ENCODE measurements at places on chromosomes 1 and 21.

DNA sequence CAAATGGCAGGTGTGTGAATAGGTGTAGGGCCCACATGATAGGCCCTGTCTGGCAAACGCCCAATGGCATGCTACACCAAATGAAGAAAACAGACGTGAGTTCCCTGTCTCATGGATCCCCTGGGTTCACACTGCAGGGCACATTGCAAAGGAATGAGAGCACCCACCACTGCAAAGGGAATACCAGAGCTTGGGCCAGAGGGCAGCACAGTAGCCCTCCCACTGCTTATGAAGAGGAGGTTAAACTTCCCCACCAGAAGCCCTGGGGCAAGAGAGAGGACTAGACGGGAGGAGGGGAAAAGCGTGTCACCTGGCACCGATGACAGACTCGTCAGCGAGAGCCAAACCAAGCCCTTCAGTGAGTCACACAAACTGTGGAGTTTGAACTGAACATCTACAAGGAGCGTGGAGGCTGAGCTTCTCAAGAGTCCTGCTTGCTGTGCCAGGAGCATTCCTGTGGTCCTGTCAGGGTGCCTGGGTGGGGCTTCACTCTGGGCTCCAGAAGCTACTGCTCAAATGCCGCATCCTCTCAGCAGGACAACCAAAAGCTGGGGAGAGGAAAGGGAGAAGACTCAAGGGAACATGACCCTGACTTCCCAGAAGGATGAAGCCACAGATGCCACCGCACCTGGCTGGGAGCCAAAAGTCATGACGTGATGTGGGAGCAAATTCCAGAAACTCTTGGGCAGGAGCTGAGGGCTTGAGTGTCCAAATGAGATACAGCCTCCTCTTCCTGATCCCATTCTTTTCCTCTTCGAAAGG is 61.1 kb downstream of the TOMM20 start:
- peak; percentile 94 for DNase-seq

GRCh38 chr21:42063191-42063570 is 7.9 kb upstream of the UMODL1 start:
- peak; percentile 63 for DNase-seq

GRCh38 chr1:3504151-3504821 is 49.8 kb downstream of the ARHGEF16 start:
- peak; percentile 91 for DNase-seq

DNA sequence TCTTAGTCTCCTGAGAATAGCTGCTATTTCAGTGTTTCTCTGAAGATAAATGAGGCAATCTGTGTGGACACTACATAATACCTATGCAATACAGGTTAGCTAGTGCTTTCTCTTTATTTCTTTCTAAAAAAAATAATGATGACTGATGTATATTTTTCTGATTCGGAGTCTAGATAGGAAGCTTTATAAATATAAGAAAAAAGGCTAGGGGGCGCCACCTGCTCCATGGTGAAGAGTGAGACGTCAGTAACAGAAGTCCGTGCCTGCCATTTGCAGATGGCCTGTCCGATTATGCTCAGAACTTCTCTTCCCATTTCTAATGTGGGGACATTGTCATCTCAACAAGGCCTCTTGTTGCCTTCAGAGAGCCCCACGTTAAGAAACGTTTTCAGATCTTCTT is 26.4 kb downstream of the QSOX1 start:
- no peak for DNase-seq

- no peak for DNase-seq
Measured at GRCh38 chr1:109901524-109902145, 9.0 kb upstream of the CSF1 start.

- DNase-seq = no peak
Measured at GRCh38 chr1:172600615-172601014, 58.3 kb upstream of the FASLG start.

DNA sequence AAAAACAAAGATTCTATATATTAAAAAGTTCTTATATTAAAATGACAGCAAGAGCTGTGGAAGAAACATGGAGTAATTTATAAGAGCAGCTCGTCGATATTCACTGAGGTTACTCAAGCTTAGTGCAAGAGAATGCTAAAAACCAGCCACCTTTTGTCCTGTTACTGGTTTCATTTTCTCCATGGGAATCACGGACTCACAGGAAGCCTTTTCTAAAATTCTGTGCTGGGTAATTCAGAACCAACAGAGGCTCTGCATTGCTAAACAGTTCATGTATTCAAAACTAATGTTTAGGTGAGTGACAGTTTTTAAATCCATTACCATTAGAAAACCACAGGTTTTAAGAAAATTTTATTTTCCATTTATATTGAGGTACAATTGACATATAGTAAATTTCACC is 147.8 kb upstream of the MAP1LC3C start:
- DNase-seq = no peak

DNA sequence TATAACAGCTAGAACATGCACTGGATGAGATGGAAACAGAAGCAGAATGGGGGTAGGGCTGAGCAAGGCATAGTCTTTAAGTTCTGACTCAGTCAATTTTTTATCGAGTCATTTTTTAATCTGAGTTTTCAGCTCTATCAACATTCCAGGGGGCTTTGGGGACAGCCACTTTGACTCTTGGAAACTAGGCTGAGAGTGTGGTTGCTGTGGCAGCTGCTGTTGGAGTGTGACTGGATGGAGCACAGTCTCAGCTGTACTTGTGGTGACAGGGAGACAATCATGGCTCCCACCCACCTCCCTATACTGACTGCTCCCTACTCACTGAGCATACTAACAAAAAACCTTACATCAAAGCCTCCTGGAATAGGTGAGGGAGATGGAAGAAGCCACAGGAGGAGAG is 25.0 kb downstream of the GJA5 start:
- DNase-seq = no peak

GRCh38 chr1:187396929-187397796 is 568.4 kb downstream of the PLA2G4A start:
- DNase-seq = no peak

DNA sequence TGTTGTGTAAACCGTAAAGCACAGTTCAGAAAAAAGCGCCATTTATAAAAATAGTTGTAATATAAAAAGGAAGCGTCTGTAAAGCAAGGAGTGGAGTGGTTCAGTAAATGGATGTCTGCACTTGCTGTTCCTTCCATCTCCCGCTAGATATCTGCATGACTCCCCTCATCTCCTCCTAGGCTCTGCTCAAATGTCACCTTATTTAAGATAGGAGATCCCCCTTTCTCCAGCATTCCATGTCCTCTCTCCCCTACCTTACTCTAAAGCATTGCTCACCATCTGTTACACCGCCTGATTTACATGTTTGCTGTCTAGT is 745 bp downstream of the MUL1 start:
- no peak for DNase-seq

- no peak for DNase-seq
Measured at GRCh38 chr1:235929216-235929615, 62.5 kb upstream of the LYST start.

DNA sequence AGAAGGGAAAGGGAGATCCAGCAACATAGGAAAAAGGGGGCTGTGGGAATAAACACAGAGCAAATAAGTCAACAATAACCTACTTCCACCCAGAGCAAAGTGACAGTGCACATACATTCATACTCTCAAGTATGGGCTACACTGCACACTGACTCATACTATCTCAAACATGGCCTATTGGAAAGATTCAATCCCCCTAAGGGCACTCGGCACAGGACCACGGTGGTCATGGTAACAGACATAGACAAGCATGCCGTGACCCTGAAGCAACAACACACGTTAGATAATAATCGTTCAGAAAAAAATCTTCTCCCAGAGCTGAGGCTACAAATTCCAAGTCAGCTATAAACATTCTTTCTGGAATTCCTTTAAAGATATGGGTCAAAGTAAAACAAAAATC is 16.8 kb upstream of the JAK1 start:
- no peak for DNase-seq

GRCh38 chr21:32448803-32449594 is 36.5 kb downstream of the EVA1C start:
- DNase-seq = no peak

DNA sequence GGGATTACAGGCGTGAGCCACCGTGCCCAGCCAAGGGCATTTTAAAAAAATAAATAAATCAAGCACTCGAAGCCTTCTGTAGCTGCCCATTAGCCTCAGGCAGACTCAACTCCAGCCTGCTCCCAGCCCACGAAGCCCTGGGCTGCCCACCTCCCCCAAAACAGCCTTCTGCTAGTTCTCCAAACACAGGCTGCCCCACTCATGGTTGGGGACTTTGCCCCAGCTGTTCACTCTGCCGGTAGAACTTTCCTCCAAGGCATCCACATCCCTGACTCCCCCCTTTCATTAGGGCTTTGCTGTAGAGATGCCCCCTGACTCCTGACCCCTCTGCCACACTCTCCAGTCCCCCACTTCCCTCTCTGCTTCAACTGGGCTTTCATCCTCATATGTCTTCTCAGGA is 29.7 kb upstream of the LAPTM5 start:
- no peak for DNase-seq

DNA sequence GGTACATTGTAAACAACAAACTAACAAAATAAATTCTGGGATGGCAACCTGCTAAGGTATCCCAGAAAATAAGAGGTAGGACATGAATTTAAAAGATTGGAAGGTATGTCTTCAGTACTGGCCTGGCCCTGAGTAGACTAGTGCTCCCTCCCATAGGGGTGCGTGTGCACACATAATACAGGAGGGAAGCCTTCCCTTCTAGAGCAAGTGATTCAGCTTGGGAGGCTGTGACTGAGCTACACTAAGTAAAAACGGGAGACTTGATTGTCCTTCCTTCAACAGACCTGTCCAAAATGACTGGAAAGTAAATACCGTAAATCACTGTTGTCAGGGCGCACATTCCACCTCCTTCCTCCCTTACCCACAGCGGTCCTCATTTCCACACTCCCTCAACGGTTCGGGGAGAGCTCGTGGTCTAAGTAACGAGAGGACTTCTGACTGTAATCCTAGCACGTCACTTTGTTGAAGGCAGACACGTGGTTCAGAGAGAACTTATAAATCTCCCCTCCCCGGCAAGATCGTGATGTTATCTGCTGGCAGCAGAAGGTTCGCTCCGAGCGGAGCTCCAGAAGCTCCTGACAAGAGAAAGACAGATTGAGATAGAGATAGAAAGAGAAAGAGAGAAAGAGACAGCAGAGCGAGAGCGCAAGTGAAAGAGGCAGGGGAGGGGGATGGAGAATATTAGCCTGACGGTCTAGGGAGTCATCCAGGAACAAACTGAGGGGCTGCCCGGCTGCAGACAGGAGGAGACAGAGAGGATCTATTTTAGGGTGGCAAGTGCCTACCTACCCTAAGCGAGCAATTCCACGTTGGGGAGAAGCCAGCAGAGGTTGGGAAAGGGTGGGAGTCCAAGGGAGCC is at the start of gene TGFB2:
Gene TGFB2 (plus strand): TSS at position 523 of the 859 bp plus-strand sequence. CDS start 1,366 bp downstream, outside the sequence.
- DNase-seq = peak; percentile 56

- DNase-seq = no peak
Measured at GRCh38 chr1:167276969-167277368, 56.3 kb downstream of the POU2F1 start.

DNA sequence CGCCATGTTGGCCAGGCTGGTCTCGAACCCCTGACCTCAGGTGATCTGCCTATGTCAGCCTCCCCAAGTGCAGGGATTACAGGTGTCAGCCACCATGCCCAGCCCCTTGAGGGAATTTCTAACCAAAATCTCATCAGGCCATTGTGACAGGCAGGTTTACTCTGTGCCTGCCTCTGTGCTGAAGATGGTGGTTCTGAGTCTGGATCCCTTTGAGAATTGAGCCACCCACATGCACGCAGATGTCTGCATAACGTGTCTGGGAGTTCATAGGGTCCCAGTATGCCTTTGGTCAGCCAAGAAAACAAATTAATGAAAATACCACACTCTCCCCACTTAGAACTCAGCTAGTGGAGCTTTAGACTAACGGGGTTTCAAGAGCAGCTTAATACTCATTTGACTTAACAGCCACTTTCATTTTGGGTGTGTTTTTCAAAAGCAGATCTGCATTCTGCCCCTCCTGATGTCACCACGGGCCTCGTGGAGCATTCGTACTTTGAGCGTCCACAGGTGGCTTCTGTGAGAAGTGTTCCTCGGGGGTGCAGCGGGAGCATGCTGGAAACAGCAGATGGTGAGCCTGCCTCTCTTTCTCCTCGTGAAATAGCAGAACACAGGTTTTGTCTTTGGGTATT is 45.3 kb downstream of the DIP2A start:
- no peak for DNase-seq

- DNase-seq = no peak
Measured at GRCh38 chr1:35936838-35937237, 5.9 kb downstream of the AGO3 start.

DNA sequence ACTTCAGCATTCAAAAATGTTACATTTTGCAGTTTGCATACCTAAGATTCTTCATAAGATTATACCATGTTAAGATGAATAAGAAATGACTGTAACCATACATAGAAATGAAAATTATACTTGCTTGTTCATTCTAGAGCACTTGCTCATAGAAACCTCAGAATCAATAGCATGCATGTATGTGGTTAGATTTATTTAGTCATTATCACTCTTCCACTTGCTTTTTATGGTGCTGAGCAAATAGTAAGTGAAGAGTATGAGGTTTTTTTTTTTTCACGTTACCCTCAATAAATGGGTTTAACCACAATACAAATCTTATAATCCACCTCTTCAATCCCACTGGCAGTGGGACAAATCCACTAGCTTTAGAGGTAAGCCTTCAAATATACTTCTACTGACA is 84.7 kb downstream of the LRRC53 start:
- DNase-seq = no peak

- no peak for DNase-seq
Measured at GRCh38 chr1:17507915-17508314, 31.6 kb upstream of the ARHGEF10L start.

GRCh38 chr1:150973836-150974579 is 627 bp downstream of the CERS2 start:
- peak; percentile 62 for DNase-seq

- peak; percentile 51 for DNase-seq
Measured at GRCh38 chr1:160428655-160429054, 28.3 kb downstream of the VANGL2 start.

- DNase-seq = no peak
Measured at GRCh38 chr21:27108701-27109100, 141.8 kb upstream of the ADAMTS5 start.

DNA sequence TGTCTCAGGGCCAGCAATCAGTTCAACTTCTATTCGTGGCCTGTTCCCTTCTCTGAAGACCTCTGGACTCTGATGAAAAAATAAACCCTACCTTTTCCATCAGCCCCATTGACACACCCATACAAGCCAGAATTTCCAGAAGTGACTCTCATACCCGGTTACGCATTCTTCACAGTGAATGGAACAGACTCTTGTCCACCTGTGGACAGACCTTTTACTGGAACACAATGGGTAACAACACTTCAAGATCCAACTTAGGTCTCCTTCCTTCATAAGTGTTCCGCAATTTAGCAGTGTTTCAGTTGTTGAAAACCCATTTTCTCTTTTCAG is 2.6 kb upstream of the NPL start:
- DNase-seq = no peak
